Esophagus squamous epithelium (tissue), 5 donors: ENCODE measurements at places on chromosomes 16 and 17.

DNA sequence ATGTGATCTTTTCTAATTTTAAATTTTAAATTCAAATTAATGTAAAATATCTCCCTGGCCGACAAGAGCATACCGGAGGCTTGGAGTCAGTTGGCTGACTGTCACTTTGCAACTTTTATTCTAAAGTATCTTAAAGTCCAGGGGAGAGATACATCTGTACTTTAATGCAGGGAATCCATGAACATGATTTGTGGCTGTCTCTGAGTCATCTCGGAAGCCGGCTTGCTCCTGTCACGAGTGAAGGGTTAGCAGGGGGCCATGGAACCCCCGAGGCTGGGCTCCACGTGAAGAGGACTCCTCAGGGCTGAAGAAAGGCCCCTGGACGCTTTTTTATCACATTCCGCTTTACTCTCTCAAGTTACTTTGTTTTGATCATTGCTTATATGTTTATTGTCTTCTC is 13.3 kb downstream of the TVP23A start:
- DNase-seq, result no peak

DNA sequence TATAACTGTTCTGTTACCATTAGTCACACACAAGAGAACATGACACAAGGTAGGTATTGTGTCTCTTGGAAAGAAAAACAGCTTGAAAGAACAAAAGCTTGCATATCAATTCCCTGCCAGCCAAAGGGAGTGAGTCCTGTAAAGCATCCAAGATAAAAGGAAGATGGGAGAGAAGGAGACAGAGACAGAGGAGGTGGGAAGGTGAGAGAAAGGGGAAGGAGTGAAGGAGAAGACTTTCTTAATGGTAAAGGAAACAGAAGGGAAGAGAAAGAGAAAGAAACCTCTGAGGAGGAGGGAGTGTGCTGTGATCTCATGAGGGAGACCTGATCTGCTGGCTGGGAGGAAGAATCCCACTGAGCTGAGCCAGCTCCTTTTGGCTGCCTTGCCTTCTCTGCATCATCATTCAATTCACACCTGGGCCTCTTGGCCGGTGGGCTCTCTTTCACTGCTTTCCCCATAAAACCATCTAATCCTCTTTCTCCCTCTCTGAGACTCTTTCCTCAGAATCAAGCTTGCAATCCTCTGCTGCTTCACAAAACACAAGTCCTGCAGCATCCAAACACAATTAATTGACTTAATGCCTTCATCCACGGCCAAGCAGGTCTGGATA is 271.6 kb downstream of the ABCC12 start:
- no peak for DNase-seq

- DNase-seq, result no peak
These were observed 116.7 kb upstream of the CHMP6 start for GRCh38 chr17:80874866-80875445.

GRCh38 chr16:67563708-67564468 is 1.6 kb downstream of the CTCF start:
- DNase-seq, result no peak

GRCh38 chr16:53057658-53058057 is 2.9 kb downstream of the CHD9 start:
- DNase-seq, result no peak

GRCh38 chr16:4391631-4392381 is 20.2 kb downstream of the VASN start:
- DNase-seq, result no peak

GRCh38 chr16:20291208-20292206 is 35.8 kb downstream of the GP2 start:
- DNase-seq, result no peak

GRCh38 chr16:77613095-77613494 is 109.2 kb upstream of the NUDT7 start:
- DNase-seq, result no peak

GRCh38 chr17:61200339-61200715 is 199.3 kb upstream of the TBX2 start:
- no peak for DNase-seq

GRCh38 chr17:31248986-31249834 is 47.8 kb downstream of the OMG start:
- DNase-seq, result no peak

DNA sequence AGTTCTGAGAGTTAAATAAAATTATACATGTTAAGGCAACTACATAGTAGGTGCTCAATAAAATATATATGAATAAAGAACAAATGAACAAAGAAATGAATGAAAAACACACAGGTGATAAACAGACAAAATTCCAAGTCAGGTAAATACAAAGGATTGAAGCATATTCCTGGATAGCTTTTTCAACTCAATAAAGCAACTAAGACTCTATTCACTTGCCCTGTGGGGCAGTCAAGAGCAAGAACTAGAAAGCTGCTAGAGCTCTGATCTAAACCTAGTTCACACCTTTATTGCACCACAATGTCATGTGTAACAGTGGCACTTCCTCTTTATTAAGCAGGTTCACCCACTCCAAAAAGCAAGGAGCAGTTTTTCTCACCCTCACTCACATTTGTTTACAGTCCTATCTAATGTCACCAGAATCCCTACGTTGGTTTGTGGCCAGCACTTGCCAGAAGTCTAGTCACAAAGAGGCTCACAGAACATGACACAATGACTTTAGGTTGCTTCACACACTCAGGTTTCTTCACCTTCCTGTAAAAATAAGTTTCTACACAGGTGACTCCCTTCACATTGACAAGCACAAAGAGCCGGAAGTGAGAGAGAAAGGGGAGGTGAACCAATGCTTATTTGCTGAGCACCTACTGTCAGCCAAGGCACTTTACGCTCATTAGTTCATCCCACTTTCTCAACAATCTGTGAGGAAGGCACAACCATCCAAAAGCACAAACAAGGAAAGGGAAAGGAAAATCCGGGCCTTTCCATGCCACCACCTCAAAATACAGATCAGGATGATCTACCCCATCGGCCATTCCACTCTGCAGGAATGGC is 70.8 kb downstream of the XPO6 start:
- DNase-seq, result no peak

GRCh38 chr17:46109603-46110189 is 83.5 kb downstream of the KANSL1 start:
- DNase-seq, result no peak

GRCh38 chr16:24931091-24931490 is 84.1 kb downstream of the ARHGAP17 start:
- no peak for DNase-seq

DNA sequence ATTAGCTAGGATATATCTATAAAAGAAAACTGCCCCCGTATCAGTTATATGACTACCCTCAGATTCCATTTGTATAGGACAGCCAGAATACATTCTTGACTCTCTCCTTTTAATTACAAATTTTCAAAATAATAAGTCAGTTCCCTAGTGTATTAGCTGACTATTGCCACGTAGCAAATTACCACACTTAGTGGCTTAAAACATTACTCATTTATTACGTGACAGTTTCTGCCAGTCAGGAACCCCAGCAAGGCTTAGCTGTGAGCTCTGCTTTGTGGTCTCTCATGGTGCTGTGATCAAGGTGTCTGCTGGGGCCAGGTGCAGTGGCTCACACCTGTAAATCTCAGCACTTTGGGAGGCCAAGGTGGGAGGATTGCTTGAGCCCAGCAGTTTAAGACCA is 13.9 kb upstream of the SCNN1B start:
- DNase-seq, result no peak

DNA sequence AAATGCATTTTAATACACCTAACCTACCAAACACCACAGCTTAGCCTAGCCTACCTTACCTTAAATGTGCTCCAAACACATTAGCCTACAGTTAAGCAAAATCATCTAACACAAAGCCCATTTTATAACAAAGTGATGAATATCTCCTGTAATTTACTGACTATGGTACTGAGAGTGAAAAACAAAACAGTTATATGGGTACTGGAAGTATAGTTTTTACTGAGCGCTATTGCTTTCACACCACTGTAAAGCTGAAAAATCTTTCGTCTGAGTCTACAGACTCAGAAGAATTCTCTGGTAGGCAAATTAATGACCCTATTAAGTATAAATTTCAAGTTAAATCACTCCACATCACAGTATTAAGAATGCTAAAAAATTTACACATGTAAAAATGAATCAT is 3.5 kb downstream of the GRB2 start:
- DNase-seq, result no peak

DNA sequence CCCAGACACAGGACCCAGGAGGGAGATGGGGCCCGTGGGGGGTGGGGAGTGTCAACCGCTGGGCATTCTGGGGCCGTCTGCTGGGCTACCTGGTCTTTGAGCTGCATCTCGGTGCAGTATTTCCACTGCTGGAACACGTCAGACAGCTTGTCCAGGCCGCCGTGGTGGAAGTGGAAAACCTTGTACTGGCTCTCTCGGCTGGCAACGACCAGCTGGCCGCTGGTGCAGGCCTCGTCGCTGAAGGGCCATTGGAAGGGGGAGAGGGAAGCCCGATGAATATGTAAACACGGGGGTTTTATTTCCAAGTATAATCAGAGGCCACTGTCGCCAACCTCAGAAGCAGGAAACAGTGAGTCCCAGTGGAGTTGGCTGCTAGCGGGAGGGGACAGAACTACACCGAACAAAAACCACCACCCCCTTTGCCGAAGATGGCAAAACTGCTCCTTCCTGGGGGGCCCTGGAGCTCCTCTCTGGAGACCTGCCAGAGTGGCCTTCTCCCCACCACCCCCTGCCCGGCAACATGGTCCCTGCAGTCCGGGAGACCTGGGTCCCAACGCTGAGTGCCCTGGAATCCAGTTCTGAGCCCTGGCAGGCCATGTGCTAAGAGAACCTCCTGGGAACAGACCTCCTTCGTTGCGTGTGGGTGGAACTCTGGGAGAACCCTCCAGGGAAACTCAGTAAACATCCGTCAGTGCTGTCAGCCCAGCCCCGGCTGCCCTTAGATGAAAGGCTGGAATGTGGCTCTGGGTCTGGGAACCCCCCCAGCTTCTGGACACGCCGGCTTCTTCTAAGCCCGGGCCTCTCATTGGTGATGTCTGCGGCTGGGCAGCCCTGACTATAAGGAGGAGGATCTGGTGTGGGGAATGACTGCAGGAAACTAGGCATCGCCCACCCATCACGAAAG is 84.1 kb downstream of the TBC1D16 start:
- DNase-seq, result no peak

DNA sequence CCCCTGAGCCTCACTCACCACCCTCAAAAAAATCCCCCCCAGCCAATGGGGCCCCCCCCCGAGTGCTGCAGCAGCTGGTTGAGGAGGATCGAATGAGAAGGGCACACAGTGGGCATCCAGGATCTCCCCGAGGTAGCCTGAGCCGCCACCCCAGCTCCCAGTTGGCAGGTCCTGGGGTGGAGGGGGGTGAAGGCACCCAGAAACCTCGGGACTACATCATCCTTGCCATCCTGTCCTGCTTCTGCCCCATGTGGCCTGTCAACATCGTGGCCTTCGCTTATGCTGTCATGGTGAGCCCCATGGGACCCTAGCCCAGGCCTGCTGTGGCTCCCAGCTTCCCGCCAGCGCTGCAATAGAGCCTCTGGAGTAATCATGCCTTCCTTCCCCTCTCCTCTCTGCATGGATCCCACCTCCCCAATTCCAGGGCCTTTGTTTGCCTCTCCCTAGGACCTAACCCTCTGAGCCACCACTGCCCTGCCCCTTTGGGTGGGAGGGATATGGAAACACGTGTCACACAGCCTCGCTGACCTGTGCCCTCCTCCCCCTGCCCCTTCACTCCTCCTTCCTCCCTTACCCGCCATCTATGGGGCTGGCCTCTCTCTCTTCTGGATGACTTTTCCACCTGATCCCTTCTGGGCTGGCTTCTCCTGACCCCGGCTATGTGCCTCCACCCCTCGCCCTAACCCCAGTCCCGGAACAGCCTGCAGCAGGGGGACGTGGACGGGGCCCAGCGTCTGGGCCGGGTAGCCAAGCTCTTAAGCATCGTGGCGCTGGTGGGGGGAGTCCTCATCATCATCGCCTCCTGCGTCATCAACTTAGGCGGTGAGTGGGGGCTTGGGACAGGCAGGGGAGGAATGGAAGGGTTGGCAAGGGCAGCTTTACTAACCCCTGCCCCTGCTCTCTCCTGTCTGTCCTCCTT is 1.9 kb downstream of the PRRT2 start:
- DNase-seq, result no peak

DNA sequence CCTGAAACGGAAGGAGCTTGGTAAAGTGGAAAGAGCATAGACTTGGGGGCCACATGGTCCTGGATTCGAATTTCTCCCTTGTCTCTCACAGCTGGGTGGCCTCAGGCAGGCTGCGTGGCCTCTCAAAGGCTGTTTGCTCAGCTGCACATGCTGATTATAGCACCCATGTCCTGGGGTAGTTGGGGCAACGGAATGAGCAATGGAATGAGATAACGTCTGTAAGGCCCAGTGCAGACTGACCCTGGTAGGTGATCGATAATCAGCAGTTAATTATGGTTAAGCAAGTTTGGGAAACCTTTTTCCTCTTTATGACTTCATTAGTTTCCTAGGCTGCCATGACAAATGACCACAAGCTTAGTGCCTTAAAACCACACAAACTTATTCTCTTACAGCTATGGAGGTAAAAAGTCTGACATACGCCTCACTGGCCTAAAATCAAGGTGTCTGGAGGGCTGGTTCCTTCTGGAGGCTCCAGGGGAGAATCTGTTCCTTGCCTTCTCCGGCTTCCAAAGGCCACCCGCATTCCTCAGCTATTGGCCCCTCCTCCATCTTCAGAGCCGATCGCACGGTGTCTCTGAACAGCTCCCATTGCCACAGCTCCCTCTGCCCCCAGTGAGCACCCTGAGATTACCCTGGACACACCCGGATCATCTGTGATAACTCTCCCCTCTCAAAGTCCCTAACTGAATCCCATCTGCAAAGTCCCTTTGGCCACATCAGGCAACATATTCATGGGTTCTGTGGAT is 294.9 kb upstream of the FOXF1 start:
- no peak for DNase-seq

- no peak for DNase-seq
These were observed 58.3 kb upstream of the ARHGAP44 start for GRCh38 chr17:12730931-12731521.

DNA sequence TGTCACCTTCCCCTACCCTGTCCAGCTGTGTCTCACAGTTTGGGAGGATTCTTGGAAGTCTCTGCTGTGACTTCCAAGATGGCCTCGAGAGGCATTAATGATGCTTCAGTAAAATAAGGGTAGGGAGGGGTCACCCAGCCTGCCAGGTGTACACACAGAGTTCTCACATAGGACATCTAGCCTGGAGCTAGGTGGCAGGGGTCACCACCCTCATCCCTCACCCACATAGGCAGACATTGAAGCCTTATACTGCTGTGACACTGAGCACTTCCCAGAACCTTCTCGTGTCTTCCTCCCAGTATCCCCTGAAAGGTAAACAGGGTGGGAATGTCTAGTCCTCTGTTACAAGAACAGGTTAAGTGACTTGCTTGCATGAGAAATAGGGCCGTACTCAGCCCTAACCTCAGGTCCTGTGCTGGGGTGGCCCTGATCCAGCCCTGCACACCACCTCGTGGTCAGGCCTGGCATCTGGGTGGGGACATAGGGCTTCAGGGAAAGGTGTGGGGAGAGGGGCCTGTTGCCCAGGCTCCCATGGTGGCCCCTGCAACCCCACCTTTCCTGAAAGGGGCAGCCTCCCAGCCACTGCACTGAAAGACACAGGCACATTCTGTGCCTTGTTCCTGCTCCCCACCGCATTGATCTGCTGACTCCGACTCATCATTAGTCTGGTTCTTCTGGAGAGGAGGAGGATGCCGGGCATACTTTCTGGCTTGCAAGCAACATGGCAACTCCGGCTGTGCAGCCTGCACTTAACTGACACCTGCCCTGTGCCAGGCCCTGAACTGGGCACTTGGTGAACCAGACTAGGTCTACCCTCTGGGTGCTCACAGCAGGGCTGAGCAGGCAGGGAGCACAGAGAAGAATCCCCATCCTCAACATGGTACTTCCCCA is 3.6 kb upstream of the MMP15 start:
- DNase-seq, result no peak

GRCh38 chr17:9729034-9729650 is 62.2 kb downstream of the DHRS7C start:
- no peak for DNase-seq

- DNase-seq, result no peak
These were observed 9.5 kb downstream of the AMFR start for GRCh38 chr16:56415875-56416274.
